ENCODE measurements at places on chromosomes 1 and 21. TPM values are rescaled to one million over a fixed set of nuclear protein-coding genes. Genes with fewer than 3 reads are reported as not detected.

HAO2 gene
- not detected for total RNA-seq

AK2 gene
- 112 TPM for total RNA-seq

ATP6V1G3 gene
- total RNA-seq, result not detected

LY9 gene
- not detected for total RNA-seq

ACTA1 gene
- total RNA-seq, result not detected

TNNT2 gene
- total RNA-seq, result 0.88 TPM

NBPF20 gene
- total RNA-seq, result 3.2 TPM

LCE2A gene
- not detected for total RNA-seq

IL20 gene
- not detected for total RNA-seq

LRRC7 gene
- not detected for total RNA-seq

LENEP gene
- not detected for total RNA-seq

PLA2G4A gene
- total RNA-seq, result 2.0 TPM

SHE gene
- 47.3 TPM for total RNA-seq

OR2L5 gene
- total RNA-seq, result not detected

NBPF14 gene
- 15.9 TPM for total RNA-seq

MRPL37 gene
- 83.9 TPM for total RNA-seq

NTMT2 gene
- not detected for total RNA-seq

LCE2C gene
- not detected for total RNA-seq

HEYL gene
- total RNA-seq, result 0.82 TPM

HOOK1 gene
- total RNA-seq, result 1.6 TPM

LEMD1 gene
- total RNA-seq, result not detected

DCDC2B gene
- total RNA-seq, result not detected

HES4 gene
- 219 TPM for total RNA-seq

Measured in glomerular endothelial cell (primary cell).